RCC 7860 (cell line): ENCODE measurements at places on chromosomes 16 and 17.

DNA sequence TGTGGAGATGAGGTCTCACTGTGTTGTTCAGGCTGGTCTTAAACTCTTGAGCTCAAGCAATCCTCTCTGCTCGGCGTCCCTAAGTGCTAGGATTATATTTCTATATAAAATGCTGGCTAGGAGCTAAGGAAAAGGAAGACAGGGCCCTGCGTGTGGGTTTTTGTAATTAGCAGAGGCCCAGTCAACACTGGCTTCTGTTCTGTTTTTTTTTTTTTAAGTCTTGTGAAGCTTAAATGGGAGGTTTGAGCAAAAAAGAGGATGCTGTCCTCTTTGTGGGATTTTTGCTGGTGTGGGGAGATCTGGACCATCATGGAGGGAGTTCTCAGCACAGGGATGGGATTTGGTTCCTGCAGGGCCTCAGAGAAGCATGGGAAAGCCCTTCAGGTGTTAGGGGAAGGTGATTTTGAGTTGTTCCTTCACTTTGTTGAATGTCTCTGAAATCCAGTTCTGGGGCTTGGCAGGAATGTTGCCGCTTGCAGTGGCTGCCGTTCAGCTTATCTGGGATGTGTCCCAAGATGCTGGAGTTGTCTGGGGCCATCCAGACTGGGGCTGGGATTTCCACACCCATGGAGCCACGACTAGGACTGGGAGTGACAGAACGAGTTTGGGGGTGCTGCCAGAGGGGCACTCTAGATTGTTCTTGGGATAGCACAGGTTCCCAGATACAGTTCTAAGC lies 4.2 kb downstream of the PYCARD start:
- no peak for DNase-seq

- DNase-seq = peak; percentile 20
Observed at GRCh38 chr17:39634384-39634871, 2.5 kb upstream of the STARD3 start.

DNA sequence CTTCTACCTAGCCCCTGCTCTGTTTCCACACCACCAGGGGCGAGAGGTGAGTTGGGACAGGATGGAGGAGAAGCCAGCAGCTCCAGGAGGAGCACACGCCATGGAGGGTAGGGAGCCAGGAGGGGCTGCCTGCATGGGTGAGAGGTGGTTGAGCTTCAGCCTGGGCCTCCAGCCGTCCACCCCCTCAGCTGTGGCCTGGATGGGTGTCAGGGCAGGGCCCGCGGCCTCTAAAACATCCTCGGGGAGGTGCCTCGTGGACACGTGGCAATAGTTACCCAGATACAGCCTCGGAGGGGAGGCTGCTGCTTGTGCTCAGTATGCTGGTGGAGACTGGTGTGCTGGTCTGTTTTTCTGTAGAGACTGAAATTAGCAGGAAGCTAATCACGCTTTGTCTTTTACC lies 104.7 kb upstream of the GSE1 start:
- DNase-seq = no peak

- DNase-seq = no peak
Observed at GRCh38 chr16:72875291-72876031, 172.5 kb downstream of the ZFHX3 start.

DNA sequence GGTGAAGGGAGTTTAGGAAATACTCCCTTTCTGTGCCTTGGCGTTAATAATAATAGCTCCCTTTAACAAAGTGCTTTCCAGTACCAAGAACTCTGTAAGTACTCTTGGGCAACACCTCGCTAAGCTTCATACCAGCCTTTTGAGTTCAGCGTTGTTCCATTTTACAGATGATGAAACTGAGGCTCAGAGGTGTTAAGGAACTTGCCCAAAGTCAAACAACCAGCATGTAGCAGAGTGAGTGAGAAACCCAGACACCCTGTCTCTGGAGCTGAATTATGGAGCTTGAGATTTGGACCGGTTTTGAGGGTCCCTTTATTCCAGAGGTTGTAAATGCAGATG lies 607 bp downstream of the KATNIP start:
- DNase-seq = no peak

DNA sequence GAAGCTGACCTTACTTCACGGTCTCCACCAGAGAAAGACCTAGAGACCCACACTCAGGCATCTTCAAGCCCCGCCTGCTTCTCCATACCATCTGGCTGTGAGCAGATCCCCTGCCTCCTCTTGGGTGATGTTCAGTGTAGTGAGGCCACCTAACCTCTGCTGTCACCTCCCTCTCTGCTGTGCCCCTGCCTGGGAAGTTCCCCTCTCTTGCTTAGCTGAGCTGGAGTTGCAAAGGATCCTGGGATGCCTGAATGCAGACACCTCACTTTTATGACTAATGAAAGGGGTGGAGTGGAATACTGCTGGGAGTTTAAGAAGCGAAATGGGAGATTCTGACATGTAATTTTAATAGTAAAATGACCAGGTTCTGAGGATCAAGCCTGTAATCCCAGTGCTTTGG lies 5.8 kb downstream of the IRX3 start:
- peak; percentile 60 for DNase-seq

DNA sequence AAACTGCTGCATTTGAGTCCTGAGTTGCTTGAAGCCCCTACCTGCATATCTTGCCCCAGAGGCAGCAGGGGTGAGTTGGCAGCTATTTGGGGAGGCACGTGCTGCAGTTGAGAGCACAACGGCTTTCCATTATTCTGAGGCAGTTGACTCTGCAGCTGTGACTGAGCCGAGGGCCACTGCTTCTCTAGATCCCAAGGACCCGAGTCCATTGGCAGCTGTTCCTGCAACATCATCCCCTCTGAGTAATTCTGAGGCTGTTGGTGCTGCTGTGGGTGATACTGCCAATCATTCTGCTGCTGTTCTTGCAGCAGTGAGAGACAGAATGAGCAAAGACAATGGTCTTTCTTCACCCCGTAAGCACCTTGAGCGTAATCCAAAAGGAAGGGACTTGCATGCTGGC lies 12.7 kb downstream of the TERF2IP start:
- no peak for DNase-seq

DNA sequence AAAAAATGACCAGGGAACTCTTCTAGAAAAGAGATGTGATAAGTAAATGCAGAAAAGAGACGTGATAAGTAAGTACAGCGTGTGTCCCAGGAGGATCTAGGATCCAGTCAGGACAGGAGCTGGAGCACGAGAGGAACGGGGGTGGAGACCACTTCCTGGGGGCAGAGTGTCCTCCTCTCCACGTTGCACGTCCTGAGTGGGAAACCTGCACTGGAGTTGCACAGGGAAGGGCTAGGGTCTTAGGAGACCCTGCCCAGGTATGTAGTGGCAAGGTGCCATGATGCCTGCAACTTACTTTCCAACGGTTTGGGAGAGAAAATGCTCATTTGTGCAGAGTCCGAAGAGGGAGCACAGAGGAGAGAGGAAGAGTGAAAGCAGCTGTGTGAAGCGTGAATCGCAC lies 55.8 kb downstream of the RNF213 start:
- no peak for DNase-seq

DNA sequence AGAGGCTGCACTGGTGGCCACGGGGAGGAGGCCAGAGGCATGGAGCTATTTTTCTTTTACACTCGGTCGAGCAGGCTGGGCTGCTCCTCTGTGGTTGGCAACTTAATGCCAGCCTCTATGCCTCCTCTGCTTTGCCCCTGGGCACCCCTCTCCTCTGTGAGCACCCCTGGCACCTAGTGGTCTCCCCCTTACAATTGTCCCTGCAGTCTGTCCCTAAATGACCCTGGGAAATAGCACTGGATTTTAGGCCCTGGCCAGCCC lies 27.0 kb downstream of the LRRC75A start:
- DNase-seq = no peak

DNA sequence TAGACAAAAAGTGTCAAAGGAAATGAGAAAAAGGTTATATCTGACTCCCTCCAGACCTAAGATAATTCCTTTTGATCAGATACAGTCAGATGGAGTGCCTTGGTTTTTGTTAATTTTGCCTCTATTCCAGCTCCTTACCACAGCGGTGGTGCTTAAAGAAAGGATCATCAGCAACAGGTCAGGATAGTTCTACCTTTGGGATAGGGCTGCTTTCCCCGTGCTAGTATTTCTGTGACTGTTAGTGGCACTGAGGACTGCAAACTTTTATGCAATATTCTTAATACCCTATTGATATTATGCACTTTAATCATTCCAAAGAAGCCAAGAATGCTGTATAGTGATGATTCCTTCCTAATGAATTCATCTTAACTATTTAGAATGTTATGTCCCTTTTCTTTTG lies 24.5 kb downstream of the NQO1 start:
- no peak for DNase-seq

DNA sequence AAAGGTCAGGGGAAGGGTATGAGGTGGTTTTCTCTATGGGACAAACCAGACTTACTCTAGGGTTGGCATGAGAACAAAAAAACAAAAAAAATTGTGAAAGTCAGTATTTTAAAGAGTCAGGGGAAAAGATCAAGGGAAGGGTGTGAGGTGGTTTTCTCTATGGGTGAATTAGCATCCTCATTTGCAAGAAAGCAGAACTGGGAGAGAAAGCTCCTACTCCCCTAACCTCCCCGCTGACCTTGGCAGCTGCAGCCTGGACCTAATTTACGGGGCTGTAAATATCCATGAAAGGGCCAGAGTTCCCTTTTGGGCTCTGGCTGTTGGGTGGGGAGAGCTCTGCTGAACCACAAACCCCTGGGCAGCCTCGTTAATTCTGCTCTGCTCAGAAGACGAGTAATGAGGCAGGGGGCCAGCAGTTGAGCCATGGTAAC lies 10.6 kb downstream of the RHBDL3 start:
- DNase-seq = no peak

DNA sequence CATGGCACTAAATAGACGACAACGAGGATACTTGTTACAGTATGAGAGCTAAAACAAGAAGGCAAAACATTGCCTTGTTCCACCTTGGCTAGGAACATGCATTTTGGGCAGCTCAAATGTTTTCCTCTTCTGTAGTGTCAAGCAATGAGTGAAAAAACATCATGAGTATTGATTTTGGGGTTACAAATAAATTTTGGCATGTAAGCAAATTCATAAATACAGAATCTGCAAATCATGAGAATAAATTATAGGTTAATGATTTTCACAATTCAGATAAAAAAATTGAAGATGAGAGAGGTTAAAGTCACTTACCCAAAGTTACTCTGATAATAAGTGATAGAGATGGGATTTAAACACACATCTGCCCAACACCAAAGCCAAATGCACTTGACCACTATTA lies 28.4 kb upstream of the NUFIP2 start:
- DNase-seq = no peak

DNA sequence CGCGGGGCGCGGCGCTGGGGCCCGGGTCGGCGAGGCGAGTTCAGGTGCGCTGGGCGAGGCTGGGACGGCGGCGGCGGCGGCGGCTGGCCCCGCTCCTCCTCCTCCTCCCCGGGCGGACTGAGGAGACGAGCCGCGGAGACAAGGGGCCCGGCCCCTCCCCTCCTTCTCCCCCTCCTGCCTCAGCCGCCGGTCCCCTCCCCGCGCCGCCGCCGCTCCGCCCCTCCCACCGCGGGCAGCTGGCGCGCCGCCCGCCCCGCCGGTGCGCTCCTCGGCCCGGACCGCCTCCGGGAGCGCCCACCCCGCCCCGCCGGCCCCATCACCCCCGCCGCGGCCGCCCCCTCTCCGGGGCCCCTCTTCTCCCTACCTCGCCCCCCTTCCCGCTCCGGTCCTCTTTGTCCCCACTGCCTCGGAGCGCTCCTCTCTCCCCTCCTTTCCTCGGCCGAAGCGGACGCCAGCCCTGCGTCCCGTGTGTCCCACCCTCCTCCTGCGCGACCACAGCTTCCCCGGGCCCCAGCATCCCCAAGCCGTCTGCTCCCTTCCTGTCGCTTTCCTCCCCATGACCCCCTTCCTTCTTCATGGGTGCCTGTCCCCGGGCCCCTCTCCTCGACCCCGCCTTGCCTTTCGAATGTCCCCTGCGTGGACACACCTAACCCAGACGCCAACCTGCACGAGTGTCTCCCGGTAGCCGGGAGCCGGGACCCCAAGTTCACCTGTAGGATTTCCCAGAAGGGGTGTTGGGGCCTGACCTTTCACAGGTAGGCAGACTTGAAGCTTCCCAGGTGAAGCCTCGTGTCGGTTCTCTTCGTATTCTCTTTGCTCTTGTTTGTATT lies at the start of gene TOX3:
TOX3 (minus strand) TSS at position 140 of the 830 bp plus-strand sequence. CDS start 420 bp downstream, outside the sequence.
- no peak for DNase-seq

DNA sequence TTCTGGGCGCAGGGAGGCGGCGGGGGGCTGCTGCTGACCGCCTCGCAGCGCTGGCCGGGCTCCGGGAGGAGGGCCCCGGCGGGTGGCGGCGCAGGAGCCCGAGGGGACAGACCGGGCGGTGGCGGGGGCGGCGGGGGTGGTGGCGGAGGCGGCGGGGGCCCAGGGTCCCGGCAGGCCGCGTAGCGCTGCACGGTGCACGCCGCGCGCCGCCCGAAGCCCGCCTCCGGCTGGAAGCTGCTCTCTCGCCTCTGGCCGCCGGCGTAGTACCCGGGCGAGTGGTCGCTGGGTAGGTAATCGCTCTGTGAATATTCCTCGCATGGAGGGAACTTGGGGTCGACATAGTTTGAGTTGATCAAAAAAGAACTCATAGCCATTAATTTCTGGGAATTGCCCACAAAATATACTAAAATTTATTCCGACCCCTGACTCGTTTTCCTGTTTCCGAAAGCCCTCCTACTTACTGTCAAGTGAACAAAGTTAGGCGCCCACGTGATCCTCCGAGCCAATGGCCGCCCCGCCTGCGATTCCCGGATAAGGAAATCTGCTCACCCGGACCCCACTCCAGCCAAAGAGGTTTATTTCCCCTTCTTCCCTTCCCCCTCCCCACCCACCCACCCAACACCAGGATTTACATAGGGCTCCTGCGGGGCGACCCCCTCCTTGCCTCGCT lies at the start of gene HOXB4:
HOXB4 (minus strand) TSS at position 405 of the 670 bp plus-strand sequence; CDS start at position 374, 31 bp downstream.
- DNase-seq = peak; percentile 65

DNA sequence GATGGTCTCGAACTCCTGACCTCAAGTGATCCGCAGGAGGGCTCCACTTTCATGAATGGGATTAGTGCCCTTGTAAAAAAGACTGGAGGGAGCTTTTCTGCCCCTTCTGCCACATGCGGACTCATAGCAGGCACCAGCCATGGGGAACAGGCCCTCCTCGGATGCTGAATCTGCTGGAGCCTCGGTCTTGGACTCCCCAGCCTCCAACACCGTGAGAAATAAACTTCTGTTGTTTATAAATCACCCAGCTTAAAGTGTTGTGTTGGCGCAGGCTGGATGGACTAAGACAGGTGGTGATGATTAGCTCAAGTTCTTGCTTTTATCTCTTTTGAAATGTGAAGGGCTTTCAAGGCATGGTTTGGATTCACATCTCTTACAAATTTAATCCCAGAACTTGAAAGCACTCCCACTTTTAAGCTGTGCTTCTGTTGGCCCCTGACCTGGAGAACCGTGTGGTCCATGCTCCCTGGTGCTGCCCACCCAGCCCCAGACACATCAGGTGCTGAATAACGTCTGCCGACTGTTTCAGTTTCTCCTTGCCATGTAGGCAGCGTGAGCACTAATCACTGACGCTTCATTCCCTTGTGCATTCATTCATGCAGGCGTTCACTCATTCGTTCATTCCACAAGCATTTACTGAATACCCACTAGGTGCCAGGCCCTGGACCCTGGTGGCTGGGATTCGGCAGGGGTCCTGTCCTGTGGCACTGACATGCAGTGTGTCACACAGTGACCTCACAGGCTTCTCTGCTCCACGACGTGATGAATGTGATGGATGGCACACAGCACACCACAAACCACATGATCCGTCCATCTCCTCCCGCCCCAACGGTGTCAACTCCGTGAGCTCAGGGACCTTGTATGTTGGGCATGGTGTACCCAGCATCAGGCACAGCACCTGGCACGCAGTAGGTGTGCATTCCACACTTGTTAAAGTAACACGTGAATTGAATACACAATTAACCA lies 8.9 kb downstream of the CIBAR2 start:
- DNase-seq = no peak
